ENCODE measurements at places on chromosomes 13 and 19.

DNA sequence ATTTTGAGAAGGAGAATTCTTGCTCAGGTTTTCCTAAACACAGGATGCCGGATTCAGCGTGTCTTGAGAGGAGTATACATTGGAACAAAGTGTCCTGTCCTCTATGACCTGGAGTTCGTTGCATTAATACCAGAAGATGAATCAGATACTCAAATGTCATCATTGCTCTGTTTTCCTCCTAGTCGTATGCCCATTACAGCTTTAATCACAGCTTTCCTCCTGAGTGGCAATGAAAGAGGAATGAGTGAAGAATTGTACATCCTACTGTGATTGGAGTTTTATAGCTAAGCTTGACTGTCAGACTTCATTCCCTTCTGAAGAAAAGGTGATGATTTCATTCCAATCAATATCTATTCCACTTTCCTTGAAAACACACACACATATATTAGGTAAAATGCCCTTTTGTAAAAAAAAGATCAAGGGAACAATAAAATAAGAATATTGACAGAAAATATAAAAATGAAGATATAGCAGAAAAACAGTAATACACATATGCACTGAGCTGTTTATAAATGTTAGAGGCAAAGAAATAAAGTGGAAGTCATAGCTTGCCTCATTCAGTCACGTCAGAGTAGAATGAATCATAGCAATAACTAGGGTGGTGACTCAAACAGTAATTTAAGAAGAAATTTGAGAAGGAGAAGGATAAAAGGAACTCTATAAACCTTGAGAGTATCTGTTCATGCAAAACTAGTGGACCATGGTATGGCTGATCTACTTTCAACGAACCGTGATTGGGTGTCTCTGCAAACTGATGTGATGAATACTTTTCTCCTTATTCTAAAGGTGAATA is 501.5 kb downstream of the SUCLA2 start:
- peak; percentile 5 for DNase-seq

GRCh38 chr19:35073941-35074340 is 32.4 kb downstream of the HPN start:
- DNase-seq: no peak

DNA sequence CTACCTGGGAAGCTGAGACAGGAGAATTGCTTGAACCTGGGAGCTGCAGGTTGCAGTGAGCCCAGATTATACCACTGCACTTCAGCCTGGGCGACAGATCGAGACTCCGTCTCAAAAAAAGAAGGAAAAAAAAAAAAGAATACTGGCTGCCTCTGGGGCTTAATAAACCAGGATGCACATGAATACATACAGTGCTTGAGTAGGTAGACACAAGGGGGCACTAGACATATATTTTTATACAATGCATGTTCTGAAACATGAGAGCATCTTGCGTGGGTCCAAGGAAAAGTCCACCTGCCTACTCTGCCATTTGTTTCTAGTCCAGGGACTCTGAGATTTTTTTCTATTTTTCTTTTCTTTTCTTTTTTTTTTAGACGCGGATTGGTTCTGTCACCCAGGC is 31.2 kb downstream of the KEAP1 start:
- peak; percentile 36 for DNase-seq

DNA sequence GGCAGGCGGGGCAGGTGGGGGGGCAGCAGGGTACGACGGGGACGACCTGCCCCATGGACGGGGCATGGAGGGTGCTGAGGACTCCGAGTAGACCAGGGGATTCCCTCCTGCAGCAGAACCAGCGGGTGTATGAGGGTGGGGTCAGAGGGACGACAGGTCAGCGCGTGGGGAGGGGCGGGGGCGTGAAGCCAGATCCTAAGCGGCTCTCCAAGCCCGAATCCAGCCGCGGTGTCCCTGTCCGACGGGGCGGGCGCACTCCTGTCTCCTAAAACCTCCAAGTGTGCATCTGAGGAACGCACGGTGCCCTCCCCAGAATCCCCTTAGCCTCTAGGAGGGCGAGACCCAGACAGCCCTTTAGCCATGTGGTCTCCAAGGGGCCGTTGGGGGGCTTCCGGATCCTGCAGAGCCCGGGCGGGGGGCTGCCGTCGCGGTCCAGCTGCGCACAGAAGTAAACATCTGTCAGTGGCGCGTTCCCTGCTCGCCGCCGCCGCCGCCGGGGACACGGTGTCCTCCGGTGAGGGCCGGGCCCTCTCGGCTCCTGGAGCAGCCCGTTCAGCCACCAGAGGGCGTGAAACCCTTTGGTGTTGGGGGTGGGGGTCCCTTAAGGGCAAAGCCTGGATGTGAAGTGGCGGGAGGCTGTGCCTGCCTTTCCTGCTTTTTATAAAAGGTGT is 730 bp downstream of the NRTN start:
- peak; percentile 81 for DNase-seq

GRCh38 chr13:101941095-101941783 is 460.6 kb downstream of the FGF14 start:
- peak; percentile 28 for DNase-seq

GRCh38 chr13:53848366-53848961 is 819.9 kb downstream of the OLFM4 start:
- peak; percentile 19 for DNase-seq

- peak; percentile 41 for DNase-seq
Observed at GRCh38 chr13:113759525-113760137, 605 bp downstream of the TMEM255B start.

GRCh38 chr13:113178070-113178895 is 19.8 kb downstream of the PROZ start:
- DNase-seq: no peak

GRCh38 chr13:63690672-63691071 is 2275.0 kb upstream of the PCDH20 start:
- no peak for DNase-seq

DNA sequence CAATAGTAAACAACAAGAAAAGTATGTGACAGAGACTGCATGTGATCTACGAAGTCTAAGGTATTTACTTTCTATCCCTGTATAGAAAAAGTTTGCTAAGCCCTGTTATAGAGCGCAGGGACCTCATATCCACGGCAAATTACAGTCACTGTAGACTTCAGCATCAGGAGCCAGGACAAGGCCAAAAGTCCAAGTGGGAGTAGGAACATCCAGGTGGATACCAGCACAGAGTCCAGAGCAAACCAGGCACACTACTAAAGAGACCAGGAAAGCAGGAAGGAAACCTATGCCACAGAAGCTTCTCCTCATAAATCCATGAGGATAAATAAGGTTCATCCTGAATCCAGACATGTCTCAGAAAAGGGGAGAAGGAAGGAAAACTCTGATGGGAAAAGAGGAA is 342.2 kb upstream of the HTR2A start:
- no peak for DNase-seq

GRCh38 chr19:19338082-19338481 is 17.5 kb downstream of the MAU2 start:
- DNase-seq: no peak

- no peak for DNase-seq
Observed at GRCh38 chr13:43444081-43444480, 342.7 kb downstream of the ENOX1 start.

DNA sequence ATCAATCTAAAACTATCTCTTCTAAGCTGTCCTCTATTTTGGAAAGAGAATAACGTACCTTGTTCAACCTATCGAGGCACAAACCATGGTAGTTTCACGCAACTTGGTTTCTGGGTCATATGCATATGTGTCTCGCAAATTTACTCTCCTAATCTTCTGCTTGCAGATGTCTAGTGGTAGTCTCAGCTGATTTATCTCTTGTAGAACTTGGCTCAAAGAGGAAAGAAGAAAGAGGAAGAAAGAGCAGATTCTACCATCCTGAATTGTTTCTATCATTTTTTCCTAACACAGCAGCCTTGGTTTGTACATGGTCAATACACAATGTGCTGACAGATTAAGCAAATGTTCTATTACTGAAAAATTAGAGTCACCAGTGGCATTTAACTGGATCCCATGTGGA is 282.3 kb downstream of the SPRY2 start:
- DNase-seq: no peak

DNA sequence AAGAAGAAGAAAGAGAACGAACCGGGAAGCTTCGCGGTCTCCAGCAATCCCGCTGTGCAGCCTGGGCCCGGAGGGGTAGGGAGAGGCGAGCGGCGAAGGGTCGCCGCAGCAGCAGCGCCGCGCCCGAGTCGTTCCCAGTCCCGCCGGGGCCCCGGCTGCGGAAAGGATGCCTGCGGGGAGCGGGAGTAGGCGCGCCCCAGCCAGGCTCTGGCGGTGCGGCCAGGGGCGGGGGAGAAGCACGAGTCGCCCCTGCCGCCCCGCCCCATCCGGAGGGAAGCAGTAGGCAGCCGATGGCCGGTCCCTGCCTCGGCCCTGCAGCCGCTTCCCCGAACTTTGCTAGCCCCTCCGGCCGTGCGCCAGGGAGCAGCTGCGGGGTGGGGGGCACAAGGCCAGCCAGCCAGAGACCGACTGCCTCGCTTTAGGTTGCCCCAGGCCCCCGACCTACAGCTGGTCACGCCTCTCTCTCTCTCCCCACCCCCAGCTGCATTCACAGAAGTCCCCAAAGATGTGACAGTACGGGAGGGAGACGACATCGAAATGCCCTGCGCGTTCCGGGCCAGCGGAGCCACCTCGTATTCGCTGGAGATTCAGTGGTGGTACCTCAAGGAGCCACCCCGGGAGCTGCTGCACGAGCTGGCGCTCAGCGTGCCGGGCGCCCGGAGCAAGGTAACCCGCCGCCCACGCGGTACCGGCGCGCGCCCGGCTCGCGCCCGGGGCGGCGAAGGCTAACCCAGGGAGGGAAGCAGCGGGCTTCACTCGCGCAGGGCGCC is 1.1 kb downstream of the VSTM2B start:
- DNase-seq: peak; percentile 69

- peak; percentile 82 for DNase-seq
Observed at GRCh38 chr19:49403404-49404187, 15.5 kb downstream of the KASH5 start.

DNA sequence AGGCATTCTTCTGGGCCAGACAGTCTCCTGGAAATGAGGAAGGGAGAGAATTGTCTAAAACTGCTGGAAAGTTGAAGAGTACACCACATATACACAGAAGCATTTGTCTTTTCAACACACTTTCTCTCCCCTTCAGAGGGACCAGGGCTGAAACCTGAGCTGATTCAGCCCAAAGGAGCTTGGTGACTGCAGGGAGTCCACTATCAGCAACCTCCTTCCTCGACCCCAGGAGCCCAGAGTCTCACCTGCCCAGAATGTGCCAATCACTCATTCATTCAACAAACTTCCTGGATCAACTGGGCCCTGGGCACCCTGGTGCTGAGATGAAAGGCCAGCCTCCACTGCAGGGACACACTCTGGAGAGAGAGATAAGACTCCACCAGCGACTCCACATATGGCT is 128.9 kb upstream of the VSTM2B start:
- no peak for DNase-seq

- no peak for DNase-seq
Observed at GRCh38 chr19:58538257-58539168, 5.4 kb upstream of the TRIM28 start.

DNA sequence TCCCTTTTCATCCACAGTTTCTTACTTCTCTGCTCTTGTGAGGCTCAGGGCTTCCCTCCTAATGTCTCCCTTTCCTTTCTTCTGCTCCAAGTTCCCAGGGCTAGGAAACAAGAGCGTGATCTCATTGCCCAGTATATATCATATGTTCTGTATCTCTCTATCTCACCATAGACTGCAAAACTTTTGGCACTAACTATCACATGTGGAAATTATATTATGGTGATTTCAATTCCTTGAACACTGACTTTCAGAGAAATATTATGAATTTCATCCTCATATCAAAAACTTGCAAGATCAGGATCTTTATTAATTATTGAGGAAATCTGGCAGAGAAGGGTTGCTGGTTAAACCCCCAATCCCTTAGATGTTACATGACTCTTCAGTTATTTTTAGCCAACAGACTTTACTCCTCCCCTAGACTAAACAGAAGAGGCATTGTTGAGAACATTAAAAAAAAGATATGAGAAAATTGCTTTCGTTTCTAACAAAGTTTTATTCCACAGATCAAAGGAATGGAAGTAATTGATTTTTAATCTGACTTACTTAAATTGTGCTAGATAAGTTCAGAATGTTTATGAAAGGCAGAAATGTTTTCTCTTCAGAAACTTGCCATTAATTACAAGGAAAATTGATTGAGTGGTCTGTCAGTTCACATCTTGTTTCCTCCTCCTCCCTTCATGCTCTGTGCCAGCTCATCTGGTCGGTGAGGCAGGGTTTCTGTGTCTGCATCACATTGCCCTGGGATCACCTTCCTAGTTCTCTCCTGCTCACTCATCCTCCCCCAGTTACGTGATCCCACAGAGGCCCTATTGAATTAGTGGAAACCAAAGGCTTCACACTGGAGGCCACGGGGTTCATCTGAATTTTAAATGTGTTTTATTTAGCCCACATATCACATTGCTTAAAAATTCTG is 378.5 kb downstream of the LMO7 start:
- no peak for DNase-seq

DNA sequence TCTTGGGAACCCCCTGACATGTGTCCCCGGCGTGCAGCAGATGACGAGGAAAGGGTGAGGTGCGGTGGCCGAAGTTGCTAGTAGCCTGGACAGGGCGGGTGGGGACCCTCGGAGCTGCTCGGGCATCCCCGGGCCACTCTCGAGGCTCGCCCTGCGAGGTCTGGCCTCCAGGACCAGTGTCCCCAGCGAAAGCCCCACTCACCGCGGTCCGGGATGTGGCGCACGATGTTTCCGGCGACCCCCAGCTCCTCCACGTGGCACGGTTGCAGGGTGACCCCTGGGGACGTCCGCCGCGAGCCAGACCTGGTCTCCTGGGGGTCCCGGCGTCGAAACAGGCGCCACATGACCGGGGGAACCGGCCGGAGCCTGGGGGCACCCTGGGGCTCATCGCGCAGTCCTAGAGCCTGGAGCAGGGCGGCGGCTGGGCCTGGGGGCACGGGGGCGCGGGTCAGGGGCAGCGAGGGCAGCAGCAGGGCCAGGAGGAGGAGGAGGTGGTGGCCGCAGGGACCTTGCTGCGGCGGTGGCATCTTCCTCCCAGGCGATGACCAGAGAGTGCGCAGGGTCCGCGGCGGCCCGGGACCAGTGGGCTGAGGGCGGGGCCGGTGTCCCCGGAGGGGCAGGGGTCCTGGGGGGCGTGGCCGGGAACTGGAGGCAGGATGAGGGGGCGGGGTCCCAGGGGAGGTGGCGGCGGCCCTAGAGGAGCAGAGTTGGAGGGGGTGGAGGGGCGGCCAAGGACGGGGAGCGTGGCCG is 26.0 kb downstream of the CERS1 start:
- no peak for DNase-seq

DNA sequence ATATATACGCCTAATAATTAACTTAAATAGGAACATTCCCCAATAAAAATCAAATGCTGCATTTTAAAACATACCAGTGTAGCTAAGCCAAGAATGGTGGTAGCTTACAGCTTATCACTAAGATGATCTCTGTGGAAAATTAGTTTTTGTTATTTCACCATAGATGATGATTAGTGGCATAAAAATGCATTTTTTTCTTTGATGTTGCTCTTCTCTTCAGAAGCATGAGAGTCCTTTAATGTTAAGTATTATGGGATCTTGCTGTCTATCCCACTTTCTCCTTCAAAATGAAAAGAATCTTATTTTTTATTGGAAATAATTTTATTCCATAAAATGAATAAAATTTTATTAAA is 731.0 kb downstream of the SLITRK1 start:
- DNase-seq: no peak
